Epithelial cell of umbilical artery (primary cell): ENCODE measurements at places on chromosomes 13 and 19. TPM values are rescaled to one million over a fixed set of nuclear protein-coding genes. Genes with fewer than 3 reads are reported as not detected.

MBD3L2B gene
- not detected in 2 replicates for total RNA-seq

PPM1N gene
- total RNA-seq: 1.4 and 1.9 TPM in 2 replicates

TMEM255B gene
- total RNA-seq: 24.4 and 26.1 TPM in 2 replicates

SAFB2 gene
- total RNA-seq: 26.6 and 30.9 TPM in 2 replicates

CACNA1A gene
- 0.32 TPM in 1 of 2 replicates, not detected in the other for total RNA-seq

ANKRD24 gene
- 0.30 and 0.32 TPM in 2 replicates for total RNA-seq

ZNF837 gene
- total RNA-seq: 1.2 and 2.9 TPM in 2 replicates

ZNF599 gene
- total RNA-seq: 2.7 and 4.9 TPM in 2 replicates
